ENCODE measurements at places on chromosomes 2 and 18.

- peak; percentile 3 for DNase-seq
Measured at GRCh38 chr2:206275312-206276055, 1.0 kb downstream of the ZDBF2 start.

DNA sequence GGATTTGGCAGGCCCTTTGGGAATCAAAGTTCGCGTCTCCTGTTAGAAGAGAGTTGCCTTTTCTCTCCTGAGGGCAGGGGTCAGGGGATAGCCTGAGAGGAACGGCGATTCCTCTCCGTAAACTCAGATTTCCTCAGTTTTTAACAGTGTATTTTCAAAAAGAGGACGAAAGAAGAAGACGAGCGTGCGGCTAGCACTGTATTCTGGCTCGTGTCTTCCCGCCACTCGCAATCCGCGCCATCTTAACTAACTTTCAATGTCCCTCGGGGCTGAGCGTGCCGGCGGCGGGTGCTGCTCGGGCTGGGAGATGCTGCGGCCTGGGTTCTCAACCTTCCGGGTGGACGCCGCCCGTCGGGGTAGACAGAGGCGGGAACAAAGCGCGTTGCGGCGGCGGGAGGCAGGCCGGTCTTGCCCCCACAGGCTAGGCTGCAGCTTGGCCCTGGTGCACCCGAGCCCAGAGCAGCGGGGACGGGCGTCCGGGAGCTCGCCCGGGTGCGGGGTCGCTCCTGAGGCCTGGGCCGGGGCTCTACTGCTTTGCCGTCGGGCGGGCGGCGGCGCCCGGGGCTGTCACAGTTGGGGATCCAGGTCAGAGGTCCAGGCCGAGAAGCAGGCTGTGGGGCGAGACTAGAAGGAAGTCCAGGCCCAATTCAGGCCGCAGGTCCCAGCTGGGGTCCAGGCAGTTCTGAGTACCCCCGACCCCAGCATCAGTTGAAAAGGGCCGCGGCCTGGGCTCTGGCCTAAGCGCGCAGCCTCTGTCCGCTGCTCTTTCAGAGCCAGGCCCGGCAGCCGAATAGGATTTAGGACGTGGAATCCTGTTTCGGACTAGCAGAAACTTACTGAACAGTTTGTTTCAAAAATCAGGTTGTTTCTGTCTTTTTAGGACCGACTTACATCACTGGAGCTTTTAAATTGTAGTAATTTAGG is 11.8 kb downstream of the TBR1 start:
- no peak for DNase-seq

- DNase-seq, result no peak
Measured at GRCh38 chr2:5521461-5521860, 170.7 kb upstream of the SOX11 start.

DNA sequence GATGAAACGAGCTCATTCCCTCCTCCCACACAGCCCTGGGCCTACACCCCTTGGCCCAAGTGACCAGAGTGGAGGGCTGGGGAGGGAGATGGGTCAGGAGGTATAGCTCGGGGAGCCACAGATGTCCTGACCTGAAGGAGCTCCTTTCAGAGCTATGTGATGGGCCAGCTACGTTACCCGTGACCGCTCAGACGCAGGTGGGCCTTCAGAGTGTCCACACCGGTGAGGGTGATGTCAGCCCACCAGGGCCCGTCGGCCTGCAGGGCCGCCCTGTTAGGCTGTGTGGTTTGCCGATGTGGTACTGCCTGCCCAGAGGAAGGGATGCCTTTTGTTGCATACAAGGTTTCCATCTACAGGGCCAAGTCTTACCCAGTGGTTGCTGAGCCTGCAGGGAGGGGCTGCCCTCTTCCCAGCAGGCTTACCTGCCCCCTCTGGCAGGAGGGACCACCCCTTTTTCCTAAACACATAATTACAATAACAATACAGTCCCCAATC is 41.8 kb upstream of the FOSL2 start:
- no peak for DNase-seq

DNA sequence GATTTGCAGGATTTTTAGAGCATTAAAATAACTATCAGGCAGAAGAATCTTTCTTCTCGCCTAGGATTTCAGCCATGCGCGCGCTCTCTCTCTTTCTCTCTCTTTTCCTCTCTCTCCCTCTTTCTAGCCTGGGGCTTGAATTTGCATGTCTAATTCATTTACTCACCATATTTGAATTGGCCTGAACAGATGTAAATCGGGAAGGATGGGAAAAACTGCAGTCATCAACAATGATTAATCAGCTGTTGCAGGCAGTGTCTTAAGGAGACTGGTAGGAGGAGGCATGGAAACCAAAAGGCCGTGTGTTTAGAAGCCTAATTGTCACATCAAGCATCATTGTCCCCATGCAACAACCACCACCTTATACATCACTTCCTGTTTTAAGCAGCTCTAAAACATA is 137.0 kb downstream of the MEIS1 start:
- DNase-seq, result no peak

Data from astrocyte of the cerebellum (primary cell).